ENCODE measurements at places on chromosomes 5 and 9.

DNA sequence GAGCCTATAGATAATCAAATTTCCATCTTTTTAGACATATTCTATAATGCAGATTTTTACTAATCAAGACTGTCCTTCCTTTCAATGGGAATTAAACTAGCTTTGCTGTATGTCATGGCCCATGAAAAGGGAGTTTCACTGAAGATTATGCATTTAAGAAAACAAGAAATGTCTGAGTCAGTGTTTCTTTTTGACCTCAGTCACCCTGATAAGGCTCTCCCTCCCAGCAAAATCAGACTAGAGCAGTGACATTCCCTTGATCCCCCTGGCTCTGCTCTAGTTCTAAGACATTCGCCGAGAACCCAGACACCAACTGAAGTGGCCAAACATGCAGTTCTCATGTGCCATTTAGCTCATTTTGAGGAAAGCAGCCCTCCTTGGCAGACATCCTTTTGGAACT is 442.0 kb downstream of the ACTL7B start:
- no peak for DNase-seq

- no peak for DNase-seq
Observed at GRCh38 chr9:123020796-123021195, 12.7 kb upstream of the GPR21 start.

DNA sequence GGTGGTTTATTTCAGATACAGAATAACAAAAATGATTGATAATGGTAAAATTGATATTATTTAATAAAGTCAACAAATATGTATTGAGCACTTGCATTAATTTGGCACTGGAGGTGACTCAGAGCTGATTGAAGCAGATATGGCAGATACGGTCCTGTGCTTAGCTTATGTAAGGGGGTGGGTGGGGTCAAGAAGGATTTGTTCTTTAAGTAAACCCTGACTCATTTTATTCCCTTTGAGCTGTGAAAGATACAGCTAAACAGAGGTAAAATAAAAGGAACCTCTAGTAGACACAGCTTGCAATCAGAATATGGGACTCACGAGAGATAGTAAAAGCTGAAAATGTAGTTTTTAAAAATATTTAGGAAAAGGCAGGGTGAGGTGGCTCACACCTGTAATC is 201.3 kb upstream of the CLINT1 start:
- DNase-seq = no peak

DNA sequence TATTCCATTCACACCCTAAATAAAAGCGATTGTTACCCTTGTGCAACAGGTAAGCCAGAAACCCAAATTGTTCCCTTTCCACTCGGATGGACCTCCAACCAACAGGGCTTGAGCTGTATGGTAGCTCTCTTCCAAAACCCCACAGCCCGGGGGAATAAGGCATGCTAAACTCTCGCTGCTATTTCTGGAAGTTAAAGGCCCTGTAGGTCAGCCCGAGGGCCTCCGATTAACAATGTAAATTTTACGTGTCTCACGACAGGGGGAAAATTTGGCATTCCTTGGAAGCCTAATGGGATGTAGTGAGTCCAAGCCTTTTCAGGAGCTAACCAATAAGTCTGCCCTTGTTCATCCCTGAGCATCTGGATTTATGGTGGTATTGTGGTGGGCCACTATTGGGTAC is 26.0 kb downstream of the CNOT8 start:
- no peak for DNase-seq

- no peak for DNase-seq
Observed at GRCh38 chr9:28056466-28056865, 483.2 kb upstream of the C9orf72 start.

GRCh38 chr5:168047043-168047668 is 244.3 kb upstream of the WWC1 start:
- no peak for DNase-seq

- DNase-seq = no peak
Observed at GRCh38 chr5:103347716-103348423, 89.3 kb downstream of the MACIR start.

DNA sequence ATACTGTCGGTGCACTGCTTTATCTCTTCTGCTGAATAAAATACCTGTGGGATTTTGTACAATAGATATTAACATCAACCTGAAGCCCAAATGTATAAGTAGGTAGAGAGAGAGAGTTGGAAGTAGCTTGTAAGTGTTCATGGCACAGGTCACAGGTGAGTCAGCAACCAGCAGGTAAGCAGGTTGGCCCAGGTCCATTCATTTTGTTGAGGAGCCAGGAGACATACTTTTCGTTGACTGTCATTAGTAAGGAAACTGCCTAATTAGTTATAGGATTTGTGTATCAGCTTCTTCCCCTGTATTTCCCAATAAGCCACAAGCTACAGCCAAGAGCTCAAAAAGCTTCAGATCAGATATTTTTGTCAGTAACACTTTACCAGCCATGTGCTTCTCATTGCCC is 650.8 kb downstream of the IRX1 start:
- no peak for DNase-seq

DNA sequence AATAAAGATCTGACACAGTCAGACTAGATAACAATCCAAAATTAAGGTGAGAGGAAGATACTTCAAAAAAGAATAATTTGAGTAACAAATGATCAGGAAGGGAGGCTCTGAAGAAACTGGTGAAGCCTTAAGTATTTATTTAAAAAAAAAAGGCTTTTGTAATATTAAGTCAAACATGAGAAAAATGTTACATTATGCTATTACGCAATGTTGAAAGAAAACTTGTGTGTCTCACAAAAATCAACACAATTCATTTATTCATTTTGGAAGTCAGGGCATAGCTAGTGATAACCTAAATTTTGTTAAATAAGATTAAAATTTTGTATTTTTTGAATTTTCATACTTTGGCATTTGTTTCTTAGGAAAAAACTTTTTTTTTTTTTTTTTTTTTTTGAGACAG is 28.2 kb downstream of the WDR41 start:
- DNase-seq = no peak

DNA sequence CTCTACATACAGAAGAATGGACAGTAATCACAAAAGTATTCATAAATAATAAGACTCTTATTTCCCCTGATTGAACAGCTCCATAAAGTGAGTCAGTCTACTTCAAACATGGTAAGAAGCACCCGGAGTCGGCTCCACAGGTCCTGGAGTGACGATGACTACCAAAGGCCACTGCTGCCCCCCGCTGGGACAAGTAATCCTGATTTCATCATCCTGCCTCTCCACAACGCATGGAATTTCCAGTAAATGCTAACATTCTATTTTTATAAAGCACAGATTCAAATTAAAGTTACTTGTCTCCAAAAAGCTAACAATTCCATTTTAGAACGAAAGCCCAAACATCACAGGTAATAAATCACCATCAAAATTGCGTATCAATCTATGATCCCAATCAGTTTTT is 16.2 kb downstream of the ATPSCKMT start:
- no peak for DNase-seq

DNA sequence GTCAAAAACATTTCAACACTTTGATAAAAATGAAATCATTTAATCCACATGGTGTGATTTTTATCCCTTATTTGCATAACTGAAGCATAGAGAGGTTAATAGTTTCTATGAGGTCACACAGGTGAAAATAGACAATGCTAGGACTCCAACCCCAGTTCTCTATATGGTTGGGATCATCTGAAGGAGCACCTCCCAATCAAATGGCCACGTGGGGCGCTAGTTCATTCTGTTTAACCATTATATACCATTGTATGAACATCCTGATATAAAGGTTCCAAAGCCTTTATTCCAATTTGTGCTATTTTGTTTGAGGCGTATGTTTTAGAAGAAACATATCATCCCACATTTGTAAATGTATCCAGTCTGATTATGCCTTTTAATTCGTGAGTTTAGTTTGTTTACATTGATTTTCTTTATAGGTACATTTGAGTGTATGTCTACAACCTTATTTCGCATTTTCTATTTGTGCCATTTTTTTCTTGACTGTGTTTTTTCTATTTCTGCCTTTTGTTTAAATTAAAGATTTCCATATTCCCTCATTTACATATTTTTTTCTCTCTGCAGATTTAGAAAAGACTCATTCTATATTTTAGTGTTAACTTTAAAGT is 1092.0 kb downstream of the MAT2B start:
- DNase-seq = no peak

DNA sequence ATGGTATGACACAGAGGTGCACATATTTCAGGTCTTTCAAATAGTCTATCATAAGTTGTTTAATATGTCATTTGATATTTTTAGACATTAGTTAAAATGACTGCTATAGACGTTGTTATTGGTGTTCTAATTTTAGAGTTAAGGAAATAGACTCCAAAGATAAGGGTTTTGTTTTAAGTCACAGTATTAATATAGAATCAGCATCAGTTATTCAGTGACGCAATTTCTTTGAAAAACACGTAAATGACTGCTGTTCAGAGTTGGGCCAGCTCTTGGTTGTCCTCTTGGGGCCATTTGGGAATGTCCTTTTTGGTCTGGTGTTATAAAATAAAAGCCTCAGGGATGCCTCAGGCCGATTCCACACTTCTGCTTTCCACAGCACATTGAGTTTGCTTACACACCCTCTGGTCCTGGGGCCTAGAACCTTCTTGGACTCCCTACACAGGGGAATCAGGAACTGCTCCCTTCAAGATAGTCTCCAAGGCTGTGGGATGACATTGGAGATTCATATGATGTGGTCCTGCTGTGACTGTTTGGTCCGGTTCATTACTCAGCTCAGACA is 14.3 kb downstream of the OTULIN start:
- no peak for DNase-seq

DNA sequence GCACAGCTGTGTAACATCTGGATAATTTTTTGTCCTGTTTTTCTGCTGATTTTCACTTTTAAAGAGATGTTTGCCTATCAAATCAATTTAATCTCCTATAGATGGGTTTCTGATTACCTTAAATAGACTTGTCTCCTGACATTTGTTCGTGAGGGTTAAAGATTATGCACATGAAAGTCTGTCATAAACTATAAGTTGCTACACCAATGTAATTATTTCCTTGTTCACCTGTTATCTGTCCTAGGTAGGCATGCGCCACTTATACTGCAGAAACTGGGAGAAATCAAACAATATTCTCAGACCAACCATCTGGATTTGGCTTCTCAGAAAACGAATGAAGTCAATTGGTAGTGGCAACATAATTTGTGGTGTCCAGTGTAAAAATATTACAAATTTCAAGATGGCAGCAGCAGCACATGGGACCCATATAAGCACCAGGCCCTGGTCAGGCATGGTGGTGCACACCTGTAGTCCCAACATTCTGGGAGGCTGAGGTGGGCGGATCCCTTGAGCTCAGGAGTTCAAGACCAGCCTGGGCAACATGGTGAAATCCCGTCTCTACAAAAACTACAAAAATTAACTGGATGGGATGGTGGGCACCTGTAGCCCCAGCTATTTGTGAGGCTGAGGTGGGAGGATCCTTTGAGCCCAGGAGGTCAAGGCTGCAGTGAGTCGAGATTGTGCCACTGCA is 20.3 kb downstream of the RFK start:
- DNase-seq = no peak

DNA sequence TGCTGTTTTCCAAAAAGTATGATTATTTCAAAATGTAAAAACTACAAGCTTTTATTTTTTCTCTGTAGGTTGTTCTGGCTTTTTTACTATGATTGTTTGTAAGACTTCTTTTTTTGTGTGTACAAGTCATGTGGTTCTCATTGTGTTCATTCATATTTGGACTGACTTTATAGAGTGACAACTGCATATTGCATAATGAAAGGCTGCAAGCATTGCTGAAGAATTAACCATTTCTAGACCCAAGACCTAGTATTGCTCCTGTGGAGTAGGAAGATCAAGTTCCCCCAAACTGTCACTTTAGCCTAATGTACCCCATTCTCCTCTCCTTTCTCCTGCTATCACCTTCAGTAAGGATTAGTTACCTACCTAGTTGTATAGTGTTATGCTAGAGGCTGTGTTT is 10.0 kb downstream of the MAP1B start:
- no peak for DNase-seq

- DNase-seq = no peak
Observed at GRCh38 chr9:96484521-96484931, 34.6 kb downstream of the HABP4 start.

- DNase-seq = no peak
Observed at GRCh38 chr5:106303911-106304310, 1366.8 kb downstream of the EFNA5 start.

GRCh38 chr5:82991678-82992323 is 85.4 kb downstream of the TMEM167A start:
- no peak for DNase-seq

DNA sequence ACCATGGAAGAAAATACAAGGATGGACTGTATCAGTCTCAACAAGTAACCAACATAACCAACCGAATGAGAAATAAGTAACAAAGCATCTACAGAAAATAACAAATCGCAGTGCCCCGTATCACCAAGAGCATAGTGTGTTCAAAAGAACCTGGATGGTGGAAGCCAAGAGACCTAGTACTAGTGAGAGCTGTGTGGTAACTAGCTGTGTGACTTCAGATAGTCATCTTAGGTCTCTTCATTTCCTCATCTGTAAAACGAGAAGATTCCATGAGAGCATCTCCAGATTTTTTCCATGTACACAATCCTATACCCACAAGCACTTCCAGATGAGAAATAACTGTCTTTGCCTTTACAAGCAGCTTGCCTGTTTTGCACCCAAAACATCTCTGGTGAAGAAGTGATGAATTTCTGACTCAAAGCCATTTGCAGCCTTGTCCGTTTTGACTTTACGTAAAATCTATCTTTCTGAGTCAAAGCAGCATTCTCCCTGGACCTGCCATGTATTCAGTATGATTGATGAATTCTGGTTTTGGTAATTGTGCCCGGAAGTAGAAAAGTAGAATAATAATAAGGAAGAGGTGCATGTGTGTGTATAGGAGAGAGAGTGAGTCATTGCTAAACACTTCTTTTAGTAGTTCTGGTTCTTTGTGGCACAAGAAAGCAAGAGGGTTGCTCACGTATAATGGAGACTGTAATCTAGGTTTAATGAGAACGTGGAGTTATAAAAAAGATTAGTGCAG is 41.0 kb downstream of the AOPEP start:
- no peak for DNase-seq

GRCh38 chr9:128093011-128093410 is 25.0 kb downstream of the SLC25A25 start:
- DNase-seq = no peak

DNA sequence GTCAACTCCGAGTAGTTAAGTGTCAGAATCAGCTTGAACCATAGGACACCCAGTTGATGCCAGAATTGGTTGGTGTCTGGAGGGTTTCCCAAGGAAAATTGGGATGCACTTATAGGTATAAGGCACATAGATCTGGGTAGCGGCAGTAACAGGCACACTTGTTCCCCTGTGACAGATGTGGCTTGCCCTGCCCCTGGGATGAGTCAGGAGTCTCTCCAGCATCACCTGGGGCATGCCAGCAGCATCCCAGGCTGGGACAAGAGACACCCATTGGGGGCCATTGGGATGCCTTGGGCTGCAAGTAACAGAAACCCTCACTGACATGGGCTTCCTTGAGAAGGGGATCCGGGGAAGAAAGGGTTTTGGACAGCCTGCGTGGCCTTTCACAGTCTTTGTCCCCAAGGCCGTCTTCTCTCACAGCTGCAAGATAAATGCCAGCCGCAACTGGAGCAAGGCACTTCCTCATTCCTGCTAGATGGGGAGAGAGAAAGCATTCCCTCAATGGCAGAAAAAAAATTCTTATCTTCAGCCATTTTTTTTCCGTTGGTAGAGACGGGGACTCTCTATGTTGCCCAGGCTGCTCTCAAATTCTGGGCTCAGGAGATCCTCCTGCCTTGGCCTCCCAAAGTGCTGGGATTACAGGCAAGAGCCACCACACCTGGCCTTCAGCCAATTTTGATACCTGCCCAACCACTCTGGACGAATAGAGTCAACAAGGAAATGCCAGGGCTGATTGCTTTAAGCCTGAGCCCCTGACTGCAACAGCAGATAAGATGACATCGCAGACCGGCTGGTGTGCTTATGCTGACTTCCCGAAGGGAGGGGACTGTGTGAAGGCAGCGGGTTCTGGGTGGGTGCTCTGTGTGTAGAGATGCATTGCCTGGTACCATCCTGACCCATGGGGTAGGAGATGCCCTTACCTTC is 13.3 kb upstream of the RNF130 start:
- DNase-seq = no peak

Data from activated T-helper 1 cell treated with anti-CD3 and anti-CD28 coated beads, Interleukin-2, amount 50 U/mL, for 16 hours (primary cell).